ENCODE measurements at places on chromosomes 7 and 10.

- no peak for DNase-seq
These were observed 6.5 kb downstream of the CTBP2 start for GRCh38 chr10:125153703-125154490.

GRCh38 chr7:43625980-43626379 is 43.1 kb downstream of the STK17A start:
- no peak for DNase-seq

- no peak for DNase-seq
These were observed 245.9 kb downstream of the SKAP2 start for GRCh38 chr7:26618449-26618848.

DNA sequence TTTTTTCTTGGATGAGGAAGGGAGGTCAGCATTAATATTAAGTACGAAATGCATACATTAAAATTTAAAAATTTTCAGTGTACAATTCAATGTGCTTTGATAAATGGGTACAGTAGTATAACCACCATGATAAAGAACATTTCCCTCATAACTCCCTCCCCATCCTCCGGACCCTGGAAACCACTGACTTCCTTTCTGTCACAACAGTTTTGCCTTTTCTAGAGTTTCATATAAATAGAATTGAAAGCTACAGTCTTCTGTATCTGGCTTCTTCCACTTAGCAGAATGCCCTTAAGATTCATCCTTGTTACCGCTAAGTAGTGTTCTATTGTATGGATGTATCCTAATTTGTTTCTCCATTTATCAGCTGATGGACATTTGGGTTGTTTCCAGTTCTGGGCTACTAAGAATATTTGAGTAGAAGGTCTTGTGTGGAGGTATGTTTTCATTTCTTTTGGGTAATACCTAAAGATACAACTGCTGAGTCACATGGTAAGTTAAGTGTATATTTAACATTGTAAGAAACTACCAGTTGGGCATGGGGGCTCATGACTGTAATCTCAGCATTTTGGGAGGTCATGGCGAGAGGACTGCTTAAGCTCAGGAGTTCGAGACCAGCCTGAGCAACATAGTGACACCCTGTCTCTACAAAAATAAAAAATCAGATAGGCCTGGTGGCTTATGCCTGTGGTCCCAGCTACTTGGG is 30.8 kb downstream of the ABI1 start:
- DNase-seq = no peak

Measured in NCI-H1694 treated with DMSO at 0.1 percent for 48 hours (cell line).